Tibial artery (tissue), 4 donors: ENCODE measurements at places on chromosomes 13 and 19.

DNA sequence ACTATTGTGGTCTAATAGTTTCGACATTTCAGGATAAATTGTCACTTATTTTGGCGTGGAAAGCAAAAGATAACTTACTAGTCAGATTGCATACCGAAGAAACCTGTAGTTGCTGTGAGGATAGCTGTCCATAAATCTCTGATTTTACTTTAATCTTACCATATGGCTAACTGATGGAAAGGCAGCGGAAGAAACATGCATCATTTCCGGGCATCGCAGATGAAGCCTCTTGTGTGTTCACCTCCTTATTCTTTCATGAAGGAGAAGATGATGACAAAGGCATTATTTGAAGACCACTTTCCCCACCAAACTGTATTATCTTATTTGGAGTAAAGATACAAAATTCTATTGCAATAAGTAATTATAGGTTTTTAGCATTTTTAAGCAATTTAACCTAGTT lies 763.6 kb upstream of the SLITRK6 start:
- no peak overlapping the region for H3K27ac ChIP-seq
- no peak overlapping the region for H3K4me3 ChIP-seq
- no peaks in the 10 kb centered on the region for H3K36me3 ChIP-seq
- H3K4me1 ChIP-seq: no peaks in the 10 kb centered on the region
- DNase-seq: no peak

- no peak overlapping the region for H3K27ac ChIP-seq
- no peaks in the 10 kb centered on the region for H3K36me3 ChIP-seq
- no peak for DNase-seq
- H3K27me3 ChIP-seq: no peaks in the 10 kb centered on the region
- peaks cover 22% of the 10 kb centered on the region for H3K4me1 ChIP-seq
These were observed 273.8 kb downstream of the LHFPL6 start for GRCh38 chr13:39329182-39329639.

DNA sequence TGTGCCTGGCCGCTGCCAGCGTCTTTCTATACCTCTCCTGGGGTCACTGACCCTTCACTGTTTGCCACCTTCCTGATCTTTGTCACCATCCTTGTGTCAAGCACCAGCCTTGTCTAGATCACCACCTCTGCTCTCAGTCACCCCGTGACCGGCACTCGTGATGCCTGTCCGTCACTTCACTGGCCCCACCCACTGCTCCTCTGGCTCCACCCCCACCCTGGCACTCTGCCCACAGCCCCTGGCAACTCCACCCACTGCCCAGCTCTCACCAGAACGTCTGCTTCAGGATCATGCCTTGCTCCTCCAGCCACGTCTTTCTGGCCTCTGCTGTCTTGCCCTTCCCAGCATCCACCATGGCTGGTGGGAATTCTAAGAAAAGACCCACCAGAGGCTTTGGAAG lies 24.8 kb upstream of the PLA2G4C start:
- DNase-seq: no peak
- no peak overlapping the region for H3K27ac ChIP-seq
- H3K36me3 ChIP-seq: peaks cover 9% of the 10 kb centered on the region
- no peak overlapping the region for H3K4me3 ChIP-seq
- no peaks in the 10 kb centered on the region for H3K4me1 ChIP-seq

- no peak overlapping the region for H3K27ac ChIP-seq
- H3K36me3 ChIP-seq: no peaks in the 10 kb centered on the region
- H3K27me3 ChIP-seq: no peaks in the 10 kb centered on the region
- H3K4me1 ChIP-seq: no peaks in the 10 kb centered on the region
These were observed 313.4 kb downstream of the COG6 start for GRCh38 chr13:39968646-39969475.

DNA sequence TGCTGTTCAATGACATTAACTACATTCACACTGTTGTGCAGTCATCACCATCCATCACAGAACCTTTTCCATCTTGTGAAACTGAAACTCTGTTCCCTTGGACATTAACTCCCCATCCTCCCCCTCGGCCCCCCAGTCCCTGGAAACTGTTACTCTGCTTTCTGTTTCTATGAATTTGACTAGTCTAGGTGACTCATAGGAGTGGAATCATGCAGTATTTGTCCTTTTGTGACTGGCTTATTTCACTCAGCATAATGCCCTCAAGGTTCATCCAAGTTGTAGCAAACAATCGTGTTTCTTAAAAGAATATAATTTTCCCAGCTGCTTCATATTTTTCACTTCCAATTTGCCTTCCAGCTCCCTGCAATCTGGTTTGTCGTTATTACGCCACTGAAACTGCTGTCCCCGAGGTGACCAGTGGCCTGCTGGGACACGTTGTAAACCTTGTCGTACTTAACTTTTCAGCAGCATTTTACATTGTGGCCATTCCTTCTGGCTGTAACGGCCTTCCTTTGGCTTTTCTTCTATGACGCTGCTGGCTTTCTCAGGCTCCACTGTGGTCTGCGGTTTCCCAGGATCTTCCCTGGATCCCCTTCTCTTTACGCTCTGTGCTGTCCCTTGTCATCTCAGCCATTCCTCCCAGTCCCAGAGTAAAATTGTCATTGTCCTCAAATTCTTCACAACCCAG lies 74.0 kb downstream of the DHRS12 start:
- DNase-seq: peak; percentile 76
- H3K4me1 ChIP-seq: no peaks in the 10 kb centered on the region
- H3K27me3 ChIP-seq: no peaks in the 10 kb centered on the region
- H3K4me3 ChIP-seq: peak overlapping the region; percentile 12
- peak overlapping the region; percentile 90 for H3K27ac ChIP-seq

- DNase-seq: no peak
- peaks cover 6% of the 10 kb centered on the region for H3K4me1 ChIP-seq
- H3K27me3 ChIP-seq: no peaks in the 10 kb centered on the region
- H3K27ac ChIP-seq: no peak overlapping the region
- no peak overlapping the region for H3K4me3 ChIP-seq
These were observed 1.4 kb downstream of the TMEM272 start for GRCh38 chr13:51843529-51843928.

GRCh38 chr19:24057144-24057543 lies 29.8 kb upstream of the ZNF254 start:
- H3K4me3 ChIP-seq: no peak overlapping the region
- H3K36me3 ChIP-seq: peaks cover 46% of the 10 kb centered on the region
- no peaks in the 10 kb centered on the region for H3K27me3 ChIP-seq
- no peaks in the 10 kb centered on the region for H3K4me1 ChIP-seq

DNA sequence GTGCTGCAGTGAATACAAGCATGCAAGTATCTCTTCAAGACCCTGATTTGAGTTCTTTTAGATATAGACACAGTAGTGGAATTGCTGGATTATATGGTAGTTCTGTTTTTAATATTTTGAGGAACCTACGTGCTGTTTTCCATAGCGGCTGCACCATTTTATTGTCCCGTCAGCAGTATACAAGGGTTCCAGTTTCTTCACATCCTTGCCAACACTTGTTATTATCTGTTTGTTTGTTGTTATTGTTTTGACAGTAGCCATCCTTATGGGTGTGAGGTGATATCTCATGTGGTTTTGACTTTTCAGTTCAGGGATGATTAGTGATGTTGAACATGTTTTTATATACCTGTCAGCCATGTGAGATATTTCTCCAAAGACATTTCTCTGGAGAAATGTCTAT lies 53.2 kb downstream of the TNFRSF19 start:
- no peak overlapping the region for H3K4me3 ChIP-seq
- no peak for DNase-seq
- H3K36me3 ChIP-seq: no peaks in the 10 kb centered on the region

- no peak overlapping the region for H3K27ac ChIP-seq
- no peaks in the 10 kb centered on the region for H3K36me3 ChIP-seq
- DNase-seq: no peak
- no peak overlapping the region for H3K4me3 ChIP-seq
These were observed 9.7 kb downstream of the ACTL9 start for GRCh38 chr19:8688930-8689329.

- peak overlapping the region; percentile 48 for H3K4me3 ChIP-seq
- H3K4me1 ChIP-seq: peaks cover 67% of the 10 kb centered on the region
- no peaks in the 10 kb centered on the region for H3K27me3 ChIP-seq
These were observed 3.4 kb downstream of the SF3A2 start for GRCh38 chr19:2239771-2240770.

DNA sequence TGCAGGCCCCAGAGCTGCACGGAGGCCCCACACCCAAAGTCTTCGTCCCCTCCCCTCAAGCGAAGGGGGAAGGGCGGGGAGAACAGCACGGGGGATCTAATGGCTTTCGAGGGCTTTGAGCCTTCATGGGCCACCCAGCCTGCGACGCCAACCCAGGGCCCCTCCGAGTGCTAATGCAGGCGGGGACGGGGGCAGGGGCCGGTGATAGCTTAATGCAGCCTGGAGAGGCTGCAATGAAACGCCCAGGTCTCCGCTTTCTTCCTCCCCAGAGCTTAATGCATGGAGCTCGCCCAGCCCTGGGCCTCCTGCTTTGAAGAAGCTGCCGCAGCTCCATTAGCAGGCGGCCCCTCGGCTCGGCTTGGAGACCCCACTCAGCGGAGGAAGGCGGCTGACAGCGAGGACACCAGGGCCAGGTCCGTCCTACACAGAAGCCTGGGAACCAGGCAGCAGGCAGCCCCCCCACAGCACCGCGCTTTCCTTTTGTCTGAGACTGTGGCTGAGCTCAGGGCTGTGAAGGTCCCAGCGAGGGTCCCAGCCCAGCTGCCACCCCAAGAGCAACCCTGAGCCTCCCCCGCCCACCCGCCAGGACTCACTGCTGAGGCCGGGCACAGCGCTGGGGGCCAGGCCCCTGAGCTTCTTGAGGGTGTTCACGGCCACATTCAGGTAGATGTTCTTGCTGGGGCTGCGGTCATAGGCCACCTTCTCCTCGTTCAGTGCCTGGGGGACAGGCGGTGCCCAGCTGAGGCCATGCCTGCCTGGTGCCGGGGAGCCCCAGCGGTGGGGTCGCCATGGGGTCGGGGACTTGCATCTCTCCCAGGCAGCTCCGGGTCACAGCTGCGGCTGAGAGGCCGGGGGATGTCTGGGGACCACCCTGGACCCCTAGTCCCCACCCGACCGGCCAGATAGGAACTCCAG lies 7.5 kb upstream of the ATP8B3 start:
- peaks cover 97% of the 10 kb centered on the region for H3K36me3 ChIP-seq
- H3K4me1 ChIP-seq: no peaks in the 10 kb centered on the region
- DNase-seq: no peak

DNA sequence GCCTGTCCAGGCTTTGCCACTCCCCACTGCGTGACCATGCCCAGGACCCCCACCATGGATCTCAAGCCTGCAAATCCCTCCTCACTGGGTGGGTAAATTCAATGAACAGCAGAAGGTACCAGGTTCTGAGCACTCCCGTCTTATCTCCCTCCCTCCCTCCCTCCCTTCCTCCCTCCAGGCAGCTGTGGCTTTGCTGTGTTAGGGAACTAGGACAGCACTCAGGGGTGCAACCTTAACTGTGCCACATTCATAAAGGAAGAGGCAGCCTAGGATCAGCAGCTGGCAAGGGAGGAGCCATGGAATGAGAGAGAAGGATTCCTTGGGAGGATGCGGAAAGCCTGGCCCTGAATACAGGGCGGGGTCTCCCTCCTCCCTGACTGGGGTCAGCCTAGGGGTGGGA lies 5.6 kb downstream of the CEACAM4 start:
- DNase-seq: no peak
- H3K4me1 ChIP-seq: no peaks in the 10 kb centered on the region
- H3K36me3 ChIP-seq: no peaks in the 10 kb centered on the region
- peaks cover 4% of the 10 kb centered on the region for H3K27me3 ChIP-seq
- no peak overlapping the region for H3K4me3 ChIP-seq
- H3K27ac ChIP-seq: no peak overlapping the region

GRCh38 chr13:24264976-24265375 lies 44.4 kb upstream of the C1QTNF9 start:
- no peaks in the 10 kb centered on the region for H3K36me3 ChIP-seq
- no peaks in the 10 kb centered on the region for H3K4me1 ChIP-seq
- DNase-seq: no peak
- no peak overlapping the region for H3K27ac ChIP-seq
- H3K4me3 ChIP-seq: no peak overlapping the region

- H3K4me3 ChIP-seq: no peak overlapping the region
- H3K27me3 ChIP-seq: no peaks in the 10 kb centered on the region
- no peaks in the 10 kb centered on the region for H3K36me3 ChIP-seq
- H3K4me1 ChIP-seq: peaks cover 31% of the 10 kb centered on the region
- no peak for DNase-seq
These were observed 110.4 kb upstream of the TSC22D1 start for GRCh38 chr13:44686531-44686934.

DNA sequence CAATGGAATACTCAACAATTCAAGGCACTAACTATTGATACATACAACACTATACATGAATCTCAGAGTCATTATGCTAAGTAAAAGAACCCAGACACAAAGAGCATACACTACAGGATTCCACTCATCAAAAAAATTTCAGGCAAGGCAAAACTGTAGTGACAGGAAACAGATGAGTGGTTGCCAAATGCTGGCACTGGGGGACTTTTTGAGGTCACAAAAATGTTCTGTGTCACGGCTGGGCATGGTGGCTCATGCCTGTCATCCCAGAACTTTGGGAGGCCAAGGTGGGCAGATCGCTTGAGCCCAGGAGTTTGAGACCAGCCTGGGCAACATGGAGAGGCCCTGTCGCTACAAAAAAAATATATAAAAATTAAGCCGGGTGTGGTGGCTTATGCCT lies 129.4 kb downstream of the KL start:
- peaks cover 16% of the 10 kb centered on the region for H3K36me3 ChIP-seq
- DNase-seq: no peak
- H3K27me3 ChIP-seq: no peaks in the 10 kb centered on the region
- peak overlapping the region; percentile 11 for H3K27ac ChIP-seq

DNA sequence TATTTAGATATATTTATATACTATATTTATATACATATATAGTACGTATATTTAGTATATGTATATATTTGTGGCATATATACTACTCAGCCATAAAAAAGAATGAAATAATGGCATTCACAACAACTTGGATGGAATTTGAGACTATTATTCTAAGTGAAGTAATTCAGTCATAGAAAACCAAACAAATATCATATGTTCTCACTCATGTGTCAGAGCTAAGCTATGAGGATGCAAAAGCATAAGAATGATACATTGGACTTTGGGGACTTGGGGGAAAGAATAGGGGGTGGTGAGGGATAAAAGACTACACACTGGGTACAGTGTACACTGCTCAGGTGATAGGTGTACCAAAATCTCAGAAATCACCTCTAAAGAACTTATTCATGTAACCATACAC lies 1015.7 kb downstream of the EFNB2 start:
- no peak overlapping the region for H3K27ac ChIP-seq
- no peaks in the 10 kb centered on the region for H3K4me1 ChIP-seq
- no peak overlapping the region for H3K4me3 ChIP-seq
- no peaks in the 10 kb centered on the region for H3K36me3 ChIP-seq
- H3K27me3 ChIP-seq: no peaks in the 10 kb centered on the region
